ENCODE measurements at places on chromosomes 5 and 9.

DNA sequence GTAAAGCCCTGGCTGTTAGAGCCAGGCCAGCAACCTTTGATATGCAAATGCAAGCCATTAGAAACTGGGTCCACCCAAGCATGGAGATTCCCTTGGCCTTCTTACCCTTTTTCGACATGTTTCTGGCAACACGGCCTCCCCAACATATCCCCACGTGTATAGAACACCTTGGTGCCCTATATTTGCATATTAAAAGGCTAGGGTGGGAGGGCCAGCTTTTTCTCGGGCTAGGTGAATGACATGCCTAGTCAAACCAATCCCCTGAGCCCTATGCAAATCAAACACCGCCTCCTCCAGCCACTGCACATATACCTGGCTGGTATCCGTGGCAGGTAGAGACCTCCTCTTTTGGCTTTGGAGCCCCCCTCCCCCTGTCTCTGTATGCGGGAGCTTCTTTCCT is 55.6 kb upstream of the ZFR start:
- DNase-seq: no peak

GRCh38 chr5:114839360-114839759 is 330.3 kb downstream of the TRIM36 start:
- DNase-seq: no peak

GRCh38 chr9:134688661-134689320 is 47.2 kb downstream of the COL5A1 start:
- no peak for DNase-seq

DNA sequence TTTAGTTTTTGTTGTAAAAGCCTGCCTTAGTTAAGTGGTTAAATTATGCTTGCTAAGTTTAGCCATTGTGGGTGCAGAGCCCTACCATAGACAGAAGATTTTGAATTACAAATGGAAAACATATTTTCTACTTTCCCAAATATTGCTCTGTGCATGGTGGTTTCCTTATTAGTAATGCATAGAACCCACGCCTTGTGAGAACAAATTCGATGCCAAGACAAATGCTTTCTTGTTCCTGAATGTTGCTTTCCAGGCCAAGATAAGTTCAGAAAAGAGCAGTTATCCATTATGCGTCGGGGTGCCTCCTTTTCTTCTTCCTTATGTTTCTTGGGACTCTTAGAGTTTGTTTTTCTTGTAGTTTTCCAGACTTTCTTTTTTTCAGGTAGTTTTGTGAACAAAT is 31.0 kb upstream of the GARNL3 start:
- no peak for DNase-seq

GRCh38 chr5:6181147-6181729 is 197.1 kb downstream of the MED10 start:
- DNase-seq: no peak

GRCh38 chr5:76641514-76642120 is 18.4 kb upstream of the F2RL2 start:
- peak; percentile 53 for DNase-seq

DNA sequence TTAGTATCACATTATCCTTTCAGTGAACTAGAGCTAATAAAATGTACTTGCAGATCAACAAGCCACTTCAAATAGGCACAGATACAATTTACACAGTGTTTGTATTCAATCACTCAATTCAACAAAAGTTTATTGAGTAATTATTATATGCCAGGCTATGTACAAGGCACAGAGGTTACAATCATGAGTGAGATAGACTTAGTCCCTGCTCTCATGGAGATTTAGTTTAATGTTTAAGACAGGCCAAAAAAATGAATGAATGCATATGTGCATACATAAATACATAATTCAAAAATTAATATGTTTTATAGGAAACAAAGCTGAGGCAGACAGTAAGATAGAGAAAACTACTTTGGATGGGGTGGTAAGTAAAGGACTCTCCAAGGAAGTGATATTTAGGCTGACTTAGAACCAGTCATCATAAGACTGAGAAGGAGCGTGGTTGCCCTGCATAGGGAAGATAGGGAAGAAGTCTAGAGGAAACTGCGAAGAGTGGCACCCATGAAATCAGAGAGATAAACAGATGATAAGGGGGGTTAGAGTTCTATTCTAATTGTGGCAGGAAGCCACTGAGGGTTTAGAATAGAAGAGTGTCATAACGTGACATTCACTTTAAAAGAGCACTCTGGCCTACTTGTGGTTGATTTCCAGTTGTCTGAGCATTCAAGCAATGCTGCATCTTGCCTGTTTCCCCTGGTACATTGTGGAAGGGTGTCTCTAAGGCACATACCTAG is 49.7 kb upstream of the GRAMD2B start:
- no peak for DNase-seq

DNA sequence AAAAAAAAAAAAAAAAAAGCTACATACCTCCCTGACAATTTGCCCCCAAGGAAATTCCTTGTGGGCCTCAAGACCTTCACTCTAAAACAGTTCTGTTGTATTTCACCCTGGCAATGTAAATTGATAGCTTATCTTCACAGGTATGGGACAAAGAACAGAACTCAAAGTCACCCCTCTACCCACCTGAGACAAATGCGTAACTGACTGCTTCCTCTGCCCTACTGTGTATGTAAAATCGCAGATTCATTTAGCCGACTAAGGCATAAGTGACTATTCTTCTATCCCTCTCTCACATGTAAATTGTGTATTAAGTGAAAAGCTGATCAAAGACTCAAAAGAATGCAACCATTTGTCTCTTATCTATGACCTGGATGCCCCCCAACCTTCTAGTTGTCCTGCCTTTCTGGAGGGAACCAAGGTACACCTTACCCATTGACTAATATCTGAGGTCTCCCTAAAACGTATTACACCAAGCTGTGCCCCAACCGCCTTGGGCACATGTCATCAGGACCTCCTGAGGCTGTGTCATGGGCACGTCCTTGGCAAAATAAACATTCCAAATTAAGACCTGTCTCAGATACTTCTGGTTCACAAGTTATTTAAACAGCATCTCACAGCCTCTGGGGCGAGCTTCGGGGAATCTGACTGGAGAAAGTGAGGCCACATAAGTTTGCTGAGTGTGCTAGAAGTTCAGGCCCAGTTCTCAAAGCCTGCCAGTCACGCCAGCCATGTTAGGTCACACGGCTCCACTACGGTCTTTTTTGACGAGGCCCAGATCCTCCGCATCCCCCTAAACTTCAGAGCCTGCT is 954 bp downstream of the TBCA start:
- DNase-seq: no peak

- DNase-seq: no peak
These were observed 120.1 kb upstream of the TSLP start for GRCh38 chr5:110951373-110951791.

DNA sequence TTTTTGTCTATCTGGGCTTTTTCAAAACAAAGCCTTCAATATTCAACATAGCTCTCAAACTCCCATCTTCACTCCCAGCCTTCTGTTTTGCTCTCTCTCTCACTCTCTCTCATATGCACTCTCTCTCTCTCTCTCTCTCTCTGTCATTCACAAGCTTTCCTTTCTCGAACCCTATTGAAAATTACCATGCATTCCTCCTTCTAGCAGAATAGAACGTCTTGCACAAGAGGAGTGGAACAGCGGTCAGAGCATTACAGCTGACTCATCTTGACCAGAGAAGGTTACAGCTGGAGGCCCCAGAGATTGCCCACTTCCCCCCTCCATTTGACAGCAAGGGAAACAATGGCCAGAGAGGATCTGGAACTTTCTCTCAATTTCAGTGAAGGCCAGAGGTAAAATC is 51.0 kb upstream of the LIFR start:
- DNase-seq: peak; percentile 58

DNA sequence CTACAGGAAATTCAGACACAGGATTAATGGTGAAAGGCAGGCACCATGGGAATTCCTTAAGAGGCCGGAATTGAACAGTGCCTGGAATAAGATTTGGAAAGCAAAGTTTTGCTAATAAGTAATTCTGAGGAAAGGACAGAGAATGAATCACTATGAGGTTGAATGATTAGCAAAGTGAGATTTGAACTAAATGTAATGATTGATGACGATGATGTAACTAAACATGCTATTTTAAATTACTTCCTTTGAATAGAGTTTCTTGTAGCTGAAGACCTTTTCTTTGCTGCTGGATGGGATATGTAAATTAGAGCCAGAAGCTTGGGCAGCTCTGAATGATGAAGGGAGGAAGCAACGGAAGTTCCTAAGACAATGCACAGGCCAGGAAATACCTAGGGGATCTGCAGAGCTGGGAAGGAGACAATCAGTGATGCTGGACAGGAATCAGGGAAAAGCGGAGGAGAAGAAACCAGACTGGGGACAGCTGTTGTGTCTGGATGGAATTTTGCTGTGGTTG is 482.0 kb downstream of the PSAT1 start:
- no peak for DNase-seq

GRCh38 chr5:136892000-136892399 is 526.7 kb upstream of the TRPC7 start:
- DNase-seq: no peak

DNA sequence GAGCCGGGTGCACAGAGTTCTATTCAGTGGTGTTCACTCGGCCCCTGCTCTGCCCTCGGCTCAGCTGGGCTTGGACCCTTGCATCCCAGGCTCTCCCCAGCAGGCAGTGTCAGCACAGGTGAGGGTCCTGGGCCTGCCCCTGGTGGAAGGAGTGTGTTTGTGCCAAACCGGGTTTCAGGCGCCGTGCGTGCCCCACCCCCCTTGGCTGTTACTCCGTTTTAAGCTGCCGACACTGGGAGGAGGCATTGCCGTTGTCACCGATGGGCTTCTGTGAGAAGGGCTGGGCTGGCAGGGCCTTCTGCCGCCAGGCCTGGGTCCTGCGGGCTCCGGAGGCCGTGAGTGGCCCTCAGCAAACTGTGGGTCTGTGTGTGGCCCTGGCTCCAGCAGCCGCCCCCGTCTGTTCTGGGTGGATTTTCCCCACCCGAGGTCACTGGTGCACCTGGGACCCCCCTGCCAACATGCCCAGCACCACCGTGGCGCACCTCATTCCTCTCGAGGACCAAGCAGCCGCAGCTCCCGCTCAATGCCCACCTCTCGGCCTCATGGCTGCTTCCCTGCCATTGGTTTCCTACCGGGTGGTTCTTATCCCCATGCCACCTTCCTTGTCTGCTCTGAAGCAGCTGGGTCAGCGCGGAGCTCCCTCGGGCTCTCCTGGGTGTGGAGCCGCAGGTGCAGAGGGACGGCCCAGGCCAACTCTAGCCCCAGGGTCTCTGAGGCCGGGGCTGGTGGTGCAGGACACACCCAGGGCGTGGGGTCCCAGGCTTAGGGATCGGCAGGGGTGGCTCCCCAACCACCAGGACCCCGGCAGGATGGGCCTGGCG is 44.3 kb upstream of the EXOC3 start:
- no peak for DNase-seq
